Activated CD4-positive, alpha-beta T cell treated with anti-CD3 and anti-CD28 coated beads for 36 hours (primary cell): ENCODE measurements at places on chromosomes 12 and 14. TPM values are rescaled to one million over a fixed set of nuclear protein-coding genes. Genes with fewer than 3 reads are reported as not detected.

DNA sequence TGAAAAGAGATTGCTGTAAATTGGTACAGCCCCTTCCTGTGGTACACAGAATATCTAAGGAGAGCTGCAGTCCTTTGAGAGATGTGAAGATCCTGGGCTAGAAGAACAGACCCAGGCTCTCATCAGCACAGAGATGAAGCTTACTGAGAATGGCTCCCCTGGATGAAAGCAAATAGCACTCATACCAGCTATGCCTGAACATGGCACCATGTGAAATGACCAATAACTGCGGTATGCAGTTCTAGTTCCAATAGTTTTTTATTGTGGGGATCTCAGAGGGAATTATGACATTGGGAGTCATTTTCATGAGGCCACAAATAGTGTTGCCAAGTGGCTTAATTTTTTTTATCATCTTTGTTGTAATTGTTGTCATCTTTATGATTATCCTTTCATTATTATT is 15.4 kb upstream of the TRHDE start:
- H3K27me3 ChIP-seq, result peaks cover 5% of the 10 kb centered on the region
- DNase-seq, result no peak
- no peak overlapping the region for H3K4me3 ChIP-seq
- no peaks in the 10 kb centered on the region for H3K36me3 ChIP-seq
- H3K27ac ChIP-seq, result no peak overlapping the region

DNA sequence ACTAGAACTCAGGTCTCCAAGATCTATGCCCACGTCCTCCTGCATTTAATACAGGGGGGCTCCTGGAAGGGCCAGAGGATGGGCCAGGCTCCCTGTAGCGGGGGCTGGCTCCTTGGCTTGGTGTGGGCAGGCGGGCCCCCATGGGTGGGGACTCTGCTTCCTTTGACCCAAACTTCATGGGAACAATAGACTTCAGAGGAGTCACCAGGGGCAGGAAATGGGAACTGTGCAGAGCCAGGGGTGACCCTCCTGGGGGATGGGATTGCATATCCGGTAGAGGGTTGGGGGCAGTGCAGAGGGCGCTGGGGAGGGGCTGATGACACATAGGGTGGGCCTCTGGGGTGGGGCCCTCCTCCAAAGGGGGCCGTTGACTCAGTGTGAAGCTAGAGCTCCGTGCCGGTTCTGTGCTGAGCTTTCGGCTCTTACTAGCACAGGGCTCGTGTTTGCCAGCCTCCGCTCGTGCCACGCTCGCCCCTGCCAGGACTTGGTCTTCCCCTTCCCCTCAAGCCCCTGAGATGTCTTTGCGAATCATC is 4.6 kb downstream of the TEAD4 start:
- H3K27me3 ChIP-seq, result peaks cover 35% of the 10 kb centered on the region
- no peak overlapping the region for H3K27ac ChIP-seq
- no peak for DNase-seq
- peaks cover 13% of the 10 kb centered on the region for H3K4me1 ChIP-seq

GRCh38 chr14:72303930-72304329 is 371.7 kb downstream of the RGS6 start:
- no peak overlapping the region for H3K4me3 ChIP-seq
- H3K27ac ChIP-seq, result no peak overlapping the region
- H3K36me3 ChIP-seq, result no peaks in the 10 kb centered on the region
- peaks cover 8% of the 10 kb centered on the region for H3K4me1 ChIP-seq
- peaks cover 35% of the 10 kb centered on the region for H3K27me3 ChIP-seq

GRCh38 chr12:92898755-92899154 is 30.3 kb downstream of the EEA1 start:
- DNase-seq, result no peak
- no peaks in the 10 kb centered on the region for H3K27me3 ChIP-seq
- peak overlapping the region; percentile 34 for H3K27ac ChIP-seq
- H3K4me3 ChIP-seq, result no peak overlapping the region
- peaks cover 26% of the 10 kb centered on the region for H3K36me3 ChIP-seq

DNA sequence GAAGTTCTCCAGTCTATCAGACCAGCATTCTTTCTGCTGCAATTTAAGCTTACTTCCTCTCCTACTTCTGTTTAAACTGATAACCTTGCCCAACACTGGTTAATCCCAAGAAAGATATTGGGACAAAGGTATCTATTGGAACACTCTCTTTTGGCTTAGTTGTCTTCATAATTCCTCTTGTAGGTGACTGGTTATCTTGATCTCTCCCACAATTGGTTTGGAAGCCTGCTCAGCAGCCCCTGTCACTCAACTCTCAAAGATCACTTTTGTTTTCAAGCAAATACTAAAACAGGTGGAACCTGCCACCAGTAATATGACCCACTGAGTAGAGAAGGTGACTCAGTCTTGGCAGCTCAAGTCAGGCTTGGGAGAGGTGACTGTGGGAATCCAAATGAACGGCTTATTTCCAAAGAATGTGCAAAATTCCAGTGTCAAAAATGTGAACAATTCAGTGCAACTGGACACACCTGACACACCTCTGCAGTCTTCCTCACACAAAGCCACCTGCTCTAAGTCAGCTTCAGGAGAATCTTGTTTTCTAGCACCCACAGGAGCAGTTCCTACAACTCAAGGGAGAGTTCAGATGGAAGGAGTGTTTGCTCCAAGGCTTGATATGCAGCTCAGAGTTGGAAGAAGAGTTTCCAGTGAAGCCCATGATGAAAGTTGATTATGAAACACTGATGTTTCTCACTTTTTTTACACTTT is 83.2 kb upstream of the SLC38A2 start:
- peak; percentile 14 for DNase-seq
- no peak overlapping the region for H3K4me3 ChIP-seq
- H3K27me3 ChIP-seq, result no peaks in the 10 kb centered on the region

- H3K4me1 ChIP-seq, result peaks cover 51% of the 10 kb centered on the region
- H3K4me3 ChIP-seq, result no peak overlapping the region
- DNase-seq, result no peak
- no peak overlapping the region for H3K27ac ChIP-seq
These were observed 7.4 kb upstream of the AMIGO2 start for GRCh38 chr12:47087088-47087688.

GRCh38 chr14:102625564-102626296 is 33.3 kb downstream of the RCOR1 start:
- peaks cover 10% of the 10 kb centered on the region for H3K36me3 ChIP-seq
- peak overlapping the region; percentile 44 for H3K27ac ChIP-seq
- peaks cover 47% of the 10 kb centered on the region for H3K4me1 ChIP-seq
- DNase-seq, result no peak

DNA sequence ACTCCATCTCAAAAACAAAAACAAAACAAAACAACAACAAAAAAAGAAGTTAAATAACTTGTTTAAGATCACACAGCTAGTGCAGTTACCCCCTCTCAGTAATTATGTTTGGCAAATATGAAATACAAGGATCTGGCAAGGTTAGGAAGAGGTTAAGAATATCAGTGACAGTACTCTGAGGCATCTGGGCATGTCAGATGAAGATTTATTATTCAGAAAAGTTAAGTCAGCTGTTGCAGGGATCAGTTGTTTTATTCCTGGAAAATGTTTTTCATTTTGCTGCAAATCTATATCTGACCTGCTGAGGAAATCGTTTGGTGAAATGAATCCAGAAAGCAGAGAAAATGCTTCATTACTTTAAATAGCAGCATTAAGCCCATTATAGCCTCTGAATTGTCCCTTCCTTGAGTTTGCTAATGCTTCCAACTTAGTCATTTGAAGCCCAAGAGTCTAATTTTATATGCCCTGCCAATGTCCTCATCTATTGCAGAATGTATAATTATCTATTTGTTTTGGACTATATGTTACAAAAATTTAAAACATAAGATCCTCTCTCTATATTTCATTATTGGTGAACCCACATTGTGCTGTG is 8.1 kb downstream of the GPX2 start:
- DNase-seq, result no peak
- no peak overlapping the region for H3K4me3 ChIP-seq
- H3K27me3 ChIP-seq, result no peaks in the 10 kb centered on the region
- peaks cover 46% of the 10 kb centered on the region for H3K4me1 ChIP-seq

- H3K4me3 ChIP-seq, result no peak overlapping the region
- H3K27me3 ChIP-seq, result no peaks in the 10 kb centered on the region
- H3K4me1 ChIP-seq, result no peaks in the 10 kb centered on the region
- no peaks in the 10 kb centered on the region for H3K36me3 ChIP-seq
- H3K27ac ChIP-seq, result no peak overlapping the region
These were observed 478.2 kb downstream of the GLT1D1 start for GRCh38 chr12:129331356-129332085.

DNA sequence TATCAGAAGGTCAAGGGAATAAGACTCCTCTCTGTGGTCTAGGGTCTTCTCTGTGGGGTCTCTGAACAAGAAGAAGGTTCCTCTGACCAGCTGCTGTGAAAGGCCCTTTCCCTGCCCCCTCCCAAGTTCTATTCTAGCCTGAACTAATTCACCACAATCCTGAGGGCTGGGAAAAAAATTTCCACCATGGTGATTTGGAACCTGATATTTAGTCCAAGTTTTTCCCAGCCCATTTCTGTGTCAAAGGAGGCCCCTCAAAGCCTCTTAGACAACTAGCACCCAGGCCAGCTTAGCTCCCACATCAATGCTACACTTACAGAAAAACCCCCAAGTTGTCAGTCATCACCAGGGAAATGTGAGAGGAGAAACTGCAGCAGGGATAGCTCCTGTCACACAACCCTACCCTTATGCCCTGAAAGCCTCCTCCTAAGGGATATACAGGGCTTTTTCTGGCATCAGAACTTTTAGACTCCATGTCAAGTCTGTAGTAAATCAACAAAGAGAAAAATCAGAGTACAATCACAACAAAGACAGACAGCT is 4.5 kb downstream of the FMNL3 start:
- H3K27ac ChIP-seq, result peak overlapping the region; percentile 28
- H3K4me1 ChIP-seq, result peaks cover 66% of the 10 kb centered on the region
- H3K27me3 ChIP-seq, result no peaks in the 10 kb centered on the region
- DNase-seq, result no peak
- H3K4me3 ChIP-seq, result no peak overlapping the region

DNA sequence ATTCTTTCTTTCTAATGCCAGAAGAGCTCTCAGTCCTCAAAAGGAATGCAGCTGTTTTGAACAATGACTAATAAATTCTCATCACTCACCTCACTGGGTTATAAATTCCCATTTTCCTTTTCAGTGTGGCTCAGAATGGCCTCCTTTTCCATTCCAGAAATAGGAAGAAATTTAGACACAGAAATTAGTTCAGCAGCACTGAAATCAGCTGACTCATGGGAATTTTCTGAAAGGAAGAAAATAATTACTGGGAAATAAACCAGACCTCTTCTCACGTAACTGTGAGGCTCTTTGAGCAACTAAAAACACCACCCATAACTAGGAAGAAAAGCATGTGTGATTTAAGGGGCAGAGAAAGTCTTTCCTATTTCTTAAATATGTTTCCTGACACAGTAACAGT is 23.8 kb downstream of the CD163 start:
- H3K4me3 ChIP-seq, result no peak overlapping the region
- no peaks in the 10 kb centered on the region for H3K36me3 ChIP-seq
- H3K27ac ChIP-seq, result no peak overlapping the region
- DNase-seq, result no peak
- H3K4me1 ChIP-seq, result no peaks in the 10 kb centered on the region

DNA sequence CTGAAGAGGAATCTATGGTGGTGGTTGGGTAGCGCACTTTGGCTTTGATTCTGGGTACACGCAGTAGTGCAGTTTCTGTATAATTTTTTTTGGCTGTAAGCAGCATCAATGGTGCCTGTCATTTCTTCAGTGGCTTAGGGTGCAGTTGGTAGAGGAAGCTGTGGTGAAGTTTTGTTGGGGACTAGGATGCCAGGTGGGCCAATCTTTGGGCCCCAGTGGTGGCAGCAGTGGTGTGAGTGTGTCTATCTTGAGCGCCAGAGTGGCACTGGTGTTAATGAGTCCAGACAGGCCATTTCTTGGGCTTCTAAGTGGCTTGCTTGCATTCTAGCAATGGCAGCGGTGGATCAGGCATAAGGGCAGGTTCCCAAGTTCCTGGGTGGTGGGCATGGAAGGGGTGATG is 33.8 kb upstream of the CCND2 start:
- H3K4me1 ChIP-seq, result no peaks in the 10 kb centered on the region
- no peak for DNase-seq
- no peak overlapping the region for H3K4me3 ChIP-seq
- H3K27me3 ChIP-seq, result peaks cover 10% of the 10 kb centered on the region
- H3K36me3 ChIP-seq, result peaks cover 5% of the 10 kb centered on the region
- no peak overlapping the region for H3K27ac ChIP-seq

GRCh38 chr12:76158518-76159321 is 74.2 kb upstream of the NAP1L1 start:
- peak overlapping the region; percentile 26 for H3K27ac ChIP-seq
- H3K4me3 ChIP-seq, result peak overlapping the region; percentile 18
- peak; percentile 85 for DNase-seq
- H3K36me3 ChIP-seq, result no peaks in the 10 kb centered on the region

- peaks cover 10% of the 10 kb centered on the region for H3K4me1 ChIP-seq
- H3K36me3 ChIP-seq, result peaks cover 73% of the 10 kb centered on the region
- no peak for DNase-seq
These were observed 26.1 kb downstream of the POLE start for GRCh38 chr12:132660996-132661395.

DNA sequence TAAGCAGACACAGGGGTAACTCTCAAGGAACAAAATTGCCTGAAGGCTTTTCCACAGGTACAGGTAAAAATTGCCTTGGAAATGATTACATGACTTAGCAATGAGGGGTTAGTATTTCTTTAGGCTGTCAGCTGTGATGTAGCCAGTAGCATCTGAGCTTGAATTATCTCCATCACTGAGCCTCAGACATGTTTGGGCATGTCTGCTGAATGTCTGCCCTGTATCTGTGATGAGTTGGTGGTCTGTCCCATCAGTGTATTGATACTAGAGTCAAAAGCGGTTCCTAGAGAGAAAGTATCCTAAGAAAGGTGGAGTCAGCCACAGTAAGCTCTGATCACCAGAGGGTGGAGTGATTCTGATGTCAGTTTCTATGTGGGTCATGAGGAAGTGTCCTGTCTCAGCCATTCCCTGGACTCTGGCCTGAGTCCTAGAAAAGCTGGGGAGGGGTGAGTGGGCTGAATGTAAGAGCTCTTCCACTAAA is 16.3 kb downstream of the AKAP6 start:
- H3K4me1 ChIP-seq, result no peaks in the 10 kb centered on the region
- H3K36me3 ChIP-seq, result no peaks in the 10 kb centered on the region
- H3K27ac ChIP-seq, result no peak overlapping the region
- DNase-seq, result no peak

The SERPINA9 gene
- not detected for total RNA-seq

The C1S gene
- total RNA-seq, result 2.8 TPM

The FAM161B gene
- total RNA-seq, result 1.2 TPM

The SBNO1 gene
- total RNA-seq, result 51.1 TPM

The PLEKHH1 gene
- total RNA-seq, result 4.1 TPM

The CLEC2D gene
- 190 TPM for total RNA-seq

The RTN1 gene
- not detected for total RNA-seq

The HOXC10 gene
- not detected for total RNA-seq
